OCI-M1 (cell line): ENCODE measurements at places on chromosomes 6 and 20.

- no peak for DNase-seq
Observed at GRCh38 chr6:51466427-51466826, 621.0 kb downstream of the PKHD1 start.

DNA sequence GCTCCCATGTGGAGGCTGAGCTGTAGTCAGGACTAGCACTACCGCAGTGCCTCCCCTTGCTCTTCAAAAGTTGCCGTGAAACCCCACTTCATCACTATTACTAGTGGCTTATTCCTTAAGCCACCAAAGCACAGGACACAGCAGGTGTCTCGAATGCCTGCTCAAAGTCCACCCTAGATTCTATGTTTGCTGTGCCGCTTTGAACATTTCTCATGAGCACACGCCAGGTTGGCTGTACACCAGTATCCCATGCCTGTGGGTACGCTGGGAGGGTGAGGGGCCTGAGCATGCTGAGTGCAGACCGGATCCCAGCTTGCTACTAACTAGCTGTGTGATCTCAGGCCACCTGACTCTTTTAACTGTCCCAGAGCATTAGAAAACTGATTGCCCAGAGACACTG lies 335.8 kb upstream of the QKI start:
- no peak for DNase-seq

GRCh38 chr6:160300076-160300695 lies 41.6 kb upstream of the SLC22A2 start:
- DNase-seq: no peak

- no peak for DNase-seq
Observed at GRCh38 chr20:44688053-44688625, 27.0 kb upstream of the CCN5 start.

GRCh38 chr6:4084444-4085331 lies 5.8 kb upstream of the FAM217A start:
- DNase-seq: no peak
